ENCODE measurements at places on chromosomes 11 and 22. TPM values are rescaled to one million over a fixed set of nuclear protein-coding genes. Genes with fewer than 3 reads are reported as not detected.
A peak's percentile ranks its signal among the peaks of the same experiment; 100 is the strongest.

GNAZ gene
- 7.7 TPM for total RNA-seq

KRTAP5-4 gene
- not detected for total RNA-seq

HEPACAM gene
- not detected for total RNA-seq

DNA sequence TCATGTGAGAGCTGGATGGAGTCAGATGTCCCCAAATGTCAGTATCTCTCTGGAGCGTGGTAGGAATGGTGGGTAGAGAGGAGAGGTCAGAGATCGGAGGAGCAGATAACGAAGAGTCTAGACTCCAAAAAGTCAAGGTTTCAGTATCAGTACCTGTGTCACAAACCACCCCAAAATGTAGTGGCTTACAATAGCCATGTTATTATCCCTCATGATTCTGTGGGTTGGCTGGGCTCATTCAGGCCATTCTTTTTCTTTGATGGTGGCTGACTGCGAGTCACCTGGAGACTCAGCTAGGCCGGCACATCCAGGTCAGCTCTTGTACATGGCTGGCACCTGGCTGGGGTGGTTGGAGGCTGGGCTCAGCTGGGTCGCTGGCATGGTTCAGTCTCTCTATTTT is 7.3 kb upstream of the SSTR3 start:
- DNase-seq = no peak

NRGN gene
- 2.7 TPM for total RNA-seq

- DNase-seq = no peak
These were observed 74.7 kb downstream of the ST14 start for GRCh38 chr11:130234315-130234714.

MYEOV gene
- 13.6 TPM for total RNA-seq

PAX6 gene
- 17.3 TPM for total RNA-seq

- DNase-seq = no peak
These were observed 360.3 kb downstream of the TENM4 start for GRCh38 chr11:79080551-79080950.

DNA sequence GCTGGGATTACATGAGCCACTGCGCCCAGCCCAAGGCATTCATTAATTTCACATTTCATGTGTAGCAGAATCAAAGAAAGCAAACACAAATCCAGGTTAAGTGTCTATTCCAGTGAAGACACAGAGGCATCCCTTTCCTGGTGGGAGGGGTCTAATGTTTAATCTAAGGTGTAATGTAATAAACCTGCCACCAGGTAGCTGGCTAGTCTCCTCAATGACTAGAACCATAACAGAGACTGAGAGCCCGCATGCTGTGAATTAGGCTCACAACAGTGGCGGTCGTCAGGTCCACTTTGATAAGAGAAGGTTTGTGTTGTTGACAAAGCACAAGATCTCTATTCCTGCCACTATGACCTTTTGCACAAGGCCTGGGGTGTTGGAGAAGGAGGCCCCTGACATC is 64.2 kb upstream of the ADA2 start:
- no peak for DNase-seq

GRCh38 chr11:72673943-72674828 is at the start of gene PDE2A:
TSS of gene PDE2A (minus strand) at chr11:72674422. CDS start at chr11:72674207, 215 bp downstream.
- no peak for DNase-seq

SERPINH1 gene
- total RNA-seq = 415 TPM

- DNase-seq = no peak
These were observed 7.3 kb upstream of the RGL4 start for GRCh38 chr22:23683545-23683944.

- no peak for DNase-seq
These were observed 33.4 kb downstream of the PPARA start for GRCh38 chr22:46183733-46184132.

- peak; percentile 65 for DNase-seq
These were observed 67.3 kb upstream of the NUP50 start for GRCh38 chr22:45096256-45096907.

- DNase-seq = no peak
These were observed 56.2 kb downstream of the SOX6 start for GRCh38 chr11:16299884-16300782.

PRR33 gene
- total RNA-seq = not detected

DNA sequence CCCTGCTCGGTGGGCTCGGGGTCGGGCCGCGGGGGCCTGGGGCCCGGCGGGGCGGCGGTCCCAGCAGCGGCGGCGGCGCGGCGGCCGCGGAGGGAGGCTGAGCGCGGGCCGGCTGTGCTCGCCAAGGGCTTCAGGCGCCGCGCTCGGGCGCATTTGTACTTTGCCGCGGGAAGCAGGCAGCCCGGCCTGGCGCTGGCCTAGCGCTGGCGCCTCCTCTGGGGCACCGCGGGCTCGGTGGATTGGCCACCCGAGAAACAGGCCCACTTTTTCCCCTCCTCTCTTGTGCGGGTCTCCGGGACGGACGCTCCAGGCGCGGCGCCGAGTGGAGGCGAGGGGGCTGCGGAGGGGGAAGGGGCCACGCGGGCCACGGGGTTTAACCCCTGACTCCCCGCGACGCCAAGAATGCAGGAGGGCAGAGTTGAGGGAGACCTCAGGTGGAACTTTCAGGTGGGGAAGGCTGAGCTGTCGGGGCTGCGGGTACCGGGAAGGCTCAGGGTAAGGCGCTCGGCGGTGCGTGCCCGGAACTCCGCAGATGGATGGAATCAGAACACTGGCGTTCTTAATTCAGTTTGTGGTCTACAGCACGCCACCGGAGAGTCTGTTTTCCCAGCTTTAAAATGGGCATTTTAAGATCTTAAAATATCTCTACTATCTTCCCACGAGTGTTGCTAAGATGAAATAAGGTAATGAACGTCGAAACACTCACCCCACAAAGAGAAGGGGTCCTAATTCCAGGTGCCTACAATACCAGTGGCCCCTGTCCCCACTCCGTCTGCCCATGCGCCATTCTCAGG is at the start of gene CHRDL2:
TSS of gene CHRDL2 (minus strand) at position 126 of the 794 bp plus-strand sequence. CDS start 538 bp downstream, outside the sequence.
- DNase-seq = no peak

- DNase-seq = no peak
These were observed 21.7 kb downstream of the KCNJ1 start for GRCh38 chr11:128845334-128845780.

DNA sequence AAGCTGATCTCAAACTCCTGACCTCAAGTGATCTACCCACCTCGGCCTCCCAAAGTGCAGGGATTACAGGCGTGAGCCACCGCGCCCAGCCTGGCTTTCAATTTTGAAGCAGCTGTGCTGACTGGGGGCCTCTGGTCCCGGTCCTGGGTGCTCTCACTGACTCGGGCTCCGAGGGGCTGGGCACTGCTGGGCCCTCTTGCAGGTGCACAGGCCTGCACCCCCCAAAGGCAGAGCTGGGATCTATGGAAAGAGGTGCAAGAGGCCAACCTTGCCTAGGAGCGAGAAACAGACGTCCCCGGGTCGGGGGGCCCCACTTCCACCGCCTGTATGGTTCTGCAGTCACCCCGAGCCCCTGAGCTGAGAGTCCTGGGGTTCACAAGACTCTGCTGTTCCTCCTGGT is 33.2 kb downstream of the KIAA0930 start:
- no peak for DNase-seq

GRCh38 chr11:27777033-27777432 is 76.8 kb upstream of the BDNF start:
- DNase-seq = peak; percentile 15

MOGAT2 gene
- not detected for total RNA-seq

GRCh38 chr11:64369440-64370421 is 10.8 kb downstream of the RPS6KA4 start:
- DNase-seq = no peak

MUC6 gene
- total RNA-seq = not detected

- DNase-seq = no peak
These were observed 9.4 kb upstream of the CALCA start for GRCh38 chr11:14981507-14981906.

DNA sequence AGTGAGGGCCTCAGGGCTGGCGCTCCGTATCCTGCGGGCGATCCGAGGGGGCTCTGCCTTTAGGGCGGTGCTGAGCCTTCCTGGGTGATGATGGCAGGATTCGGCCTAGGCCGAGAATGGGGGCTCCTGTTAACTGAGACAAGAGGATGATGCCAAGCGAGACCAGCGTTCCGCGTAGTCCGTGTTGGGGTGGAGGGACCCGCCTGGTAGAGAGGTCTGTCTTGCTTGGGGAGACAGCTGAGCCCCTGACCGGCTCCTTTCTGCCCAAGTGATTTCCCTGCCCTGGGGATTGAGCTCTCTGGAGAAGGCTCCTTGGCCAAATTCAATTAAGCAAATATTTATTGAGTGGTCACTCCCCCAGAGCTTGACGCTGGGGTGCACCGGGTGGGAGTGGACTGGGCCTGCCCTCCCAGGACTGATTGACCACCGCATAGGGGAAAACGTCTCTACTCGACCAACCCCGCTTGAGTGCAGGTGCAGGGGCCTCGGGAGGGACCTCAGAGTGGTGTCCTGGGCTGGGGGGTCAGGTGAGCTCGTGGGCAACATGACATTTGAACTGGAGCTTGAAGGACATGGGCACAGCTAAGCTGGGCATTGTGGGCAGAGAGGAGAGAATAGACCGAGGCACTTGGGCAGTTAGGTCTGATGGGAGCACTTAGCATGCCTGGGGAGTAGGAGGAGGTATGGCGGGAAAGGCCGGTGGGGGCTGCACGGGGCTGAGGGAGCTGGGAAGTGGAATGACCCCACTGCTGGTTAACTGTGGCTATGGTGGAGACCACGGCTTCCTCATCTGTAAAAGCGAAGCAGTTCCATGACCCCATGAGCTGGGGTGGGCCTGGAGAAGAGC is 1.1 kb downstream of the GNAZ start:
- DNase-seq = no peak

KCNK4 gene
- total RNA-seq = 0.23 TPM

ARFGAP3 gene
- total RNA-seq = 40.2 TPM

SUN2 gene
- total RNA-seq = 64.7 TPM

OR51G1 gene
- total RNA-seq = not detected

- DNase-seq = no peak
These were observed 608 bp downstream of the NIPSNAP1 start for GRCh38 chr22:29580200-29580810.

- peak; percentile 4 for DNase-seq
These were observed 356.2 kb downstream of the GRM5 start for GRCh38 chr11:88709567-88709966.

DNA sequence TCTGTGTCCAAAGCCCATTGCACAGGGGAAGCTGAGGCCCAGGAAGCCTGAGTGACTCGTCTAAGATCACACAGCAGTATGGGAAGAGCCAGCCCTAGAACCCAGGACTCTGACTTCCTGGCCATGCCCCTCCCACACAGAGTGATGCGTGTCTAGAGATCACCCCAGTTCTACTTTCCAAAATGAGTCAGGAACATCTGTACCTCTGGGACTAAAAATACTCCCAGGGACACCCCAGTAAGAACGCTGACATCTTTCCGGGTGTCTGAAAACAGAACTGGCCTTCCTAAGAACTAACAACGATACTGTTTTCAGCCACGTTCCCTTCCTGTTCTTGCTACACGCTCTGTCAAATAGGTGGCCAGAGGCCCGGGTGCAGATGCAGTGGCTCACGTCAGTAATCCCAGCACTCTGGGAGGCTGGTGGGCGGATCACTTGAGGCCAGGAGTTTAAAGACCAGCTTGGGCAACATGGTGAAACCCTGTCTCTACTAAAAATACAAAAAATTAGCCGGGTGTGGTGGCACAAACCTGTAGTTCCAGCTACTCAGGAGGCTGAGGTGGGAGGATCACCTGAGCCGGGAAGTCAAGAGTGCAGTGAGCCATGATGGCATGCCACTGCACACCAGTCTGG is 21.7 kb upstream of the PDGFB start:
- DNase-seq = no peak

GRCh38 chr22:48819961-48820360 is 1007.7 kb downstream of the BRD1 start:
- DNase-seq = no peak

DNA sequence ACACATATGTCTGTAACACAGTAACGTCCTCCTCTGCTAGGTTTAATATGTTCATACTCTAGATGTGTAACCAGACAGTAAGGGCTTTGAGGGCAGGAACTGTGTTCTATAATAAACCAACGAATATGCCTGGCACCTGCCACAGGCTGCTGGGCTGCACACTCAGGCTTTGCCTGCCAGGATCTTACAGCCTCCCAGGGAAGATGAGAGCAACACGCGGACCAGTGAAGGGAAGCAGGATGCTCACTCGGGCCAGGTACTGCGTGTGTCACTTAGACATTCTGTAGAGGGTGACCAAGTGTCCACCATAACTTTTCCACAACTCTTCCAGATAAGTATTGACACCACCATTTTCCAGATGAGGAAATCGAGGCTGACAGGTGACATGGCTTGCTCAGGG is 21.7 kb upstream of the BAIAP2L2 start:
- no peak for DNase-seq

GRCh38 chr11:61846362-61847020 is 18.4 kb downstream of the FADS2 start:
- no peak for DNase-seq

OR8D1 gene
- total RNA-seq = not detected

KRTAP5-5 gene
- total RNA-seq = not detected

GRCh38 chr11:92082652-92083051 is 142.0 kb upstream of the FAT3 start:
- no peak for DNase-seq

Data from Daoy (cell line).